ENCODE measurements at places on chromosomes 1 and 21.
A peak's percentile ranks its signal among the peaks of the same experiment; 100 is the strongest.

DNA sequence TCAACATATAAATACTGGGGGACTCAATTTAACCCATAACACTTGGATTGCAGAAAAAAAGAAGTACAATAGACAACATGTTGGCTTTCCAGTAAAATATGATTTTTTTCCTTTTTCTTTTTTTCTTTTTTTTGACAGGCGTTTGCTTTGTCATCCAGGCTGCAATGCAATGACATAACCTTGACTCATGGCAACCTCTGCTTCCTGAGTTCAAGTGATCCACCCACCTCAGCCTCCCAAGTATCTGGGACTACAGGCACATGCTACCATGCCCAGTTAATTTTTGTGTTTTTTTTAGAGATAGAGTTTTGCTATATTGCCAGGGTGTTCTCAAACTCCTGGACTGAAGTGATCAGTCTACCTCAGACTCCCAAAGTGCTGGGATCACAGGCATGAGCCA lies 1512.0 kb upstream of the PRMT6 start:
- no peak for DNase-seq

- DNase-seq, result peak; percentile 51
Measured at GRCh38 chr1:235270625-235271024, 57.4 kb downstream of the ARID4B start.

GRCh38 chr1:56098946-56099345 lies 480.4 kb downstream of the PLPP3 start:
- DNase-seq, result peak; percentile 3

DNA sequence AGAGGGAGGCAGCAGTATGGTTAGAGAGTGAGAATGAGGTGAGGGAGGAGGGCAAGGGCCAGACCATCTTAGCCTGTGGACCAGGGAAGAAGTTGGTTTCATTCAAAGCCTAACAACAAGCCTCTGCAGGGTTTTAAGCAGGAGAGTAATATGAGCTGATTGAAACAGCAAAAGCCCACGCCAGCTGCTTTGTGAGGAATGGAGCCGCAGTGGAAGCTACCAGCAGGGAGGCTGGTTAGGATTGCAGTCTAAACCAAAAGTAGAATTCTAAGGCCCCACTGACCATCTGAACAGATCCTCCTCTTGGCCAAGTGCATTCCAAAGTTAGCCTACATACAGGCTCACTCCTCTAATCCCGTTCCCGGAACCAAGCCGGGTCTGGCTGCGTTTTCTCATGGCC lies 44.8 kb downstream of the OLFML3 start:
- no peak for DNase-seq

DNA sequence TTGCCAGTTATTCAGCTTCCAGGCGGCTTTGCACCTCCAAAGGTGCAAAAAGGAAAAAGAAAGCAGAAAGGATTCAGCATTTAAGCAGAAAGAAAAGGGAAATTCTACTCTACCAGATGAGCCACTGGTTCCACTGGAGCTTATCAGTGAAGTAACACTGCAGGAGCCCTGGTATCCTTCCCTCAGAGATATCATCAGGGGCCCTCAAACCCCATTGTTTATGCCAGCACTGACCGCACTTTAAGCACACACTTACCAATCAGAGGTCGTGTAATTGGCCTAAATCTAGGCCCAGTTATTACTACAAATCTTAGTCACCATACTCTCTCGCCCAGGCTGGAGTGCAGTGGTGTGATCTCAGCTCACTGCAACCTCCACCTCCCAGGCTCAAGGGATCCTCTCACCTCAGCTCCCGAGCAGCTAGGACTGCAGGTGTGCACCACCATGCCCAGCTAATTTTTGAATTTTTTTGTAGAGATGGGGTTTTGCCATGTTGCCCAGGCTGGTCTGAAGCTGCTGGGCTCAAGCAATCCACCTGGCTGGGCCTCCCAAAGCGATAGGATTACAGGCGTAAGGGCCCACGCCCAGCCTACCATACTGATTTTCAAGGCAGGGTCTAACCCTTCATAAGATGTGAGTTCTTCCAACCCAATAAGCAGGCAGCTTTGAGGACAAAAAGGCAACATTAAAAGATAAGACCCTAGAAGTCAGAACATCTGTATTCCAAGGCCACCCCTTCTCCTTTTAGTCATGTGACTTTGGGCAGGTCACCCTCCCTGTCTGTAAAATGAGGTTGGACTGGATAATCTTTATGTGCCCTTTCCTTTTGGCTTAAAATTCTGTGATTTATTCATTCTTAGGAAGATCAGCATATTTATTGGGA lies 125.3 kb downstream of the SYT2 start:
- no peak for DNase-seq

DNA sequence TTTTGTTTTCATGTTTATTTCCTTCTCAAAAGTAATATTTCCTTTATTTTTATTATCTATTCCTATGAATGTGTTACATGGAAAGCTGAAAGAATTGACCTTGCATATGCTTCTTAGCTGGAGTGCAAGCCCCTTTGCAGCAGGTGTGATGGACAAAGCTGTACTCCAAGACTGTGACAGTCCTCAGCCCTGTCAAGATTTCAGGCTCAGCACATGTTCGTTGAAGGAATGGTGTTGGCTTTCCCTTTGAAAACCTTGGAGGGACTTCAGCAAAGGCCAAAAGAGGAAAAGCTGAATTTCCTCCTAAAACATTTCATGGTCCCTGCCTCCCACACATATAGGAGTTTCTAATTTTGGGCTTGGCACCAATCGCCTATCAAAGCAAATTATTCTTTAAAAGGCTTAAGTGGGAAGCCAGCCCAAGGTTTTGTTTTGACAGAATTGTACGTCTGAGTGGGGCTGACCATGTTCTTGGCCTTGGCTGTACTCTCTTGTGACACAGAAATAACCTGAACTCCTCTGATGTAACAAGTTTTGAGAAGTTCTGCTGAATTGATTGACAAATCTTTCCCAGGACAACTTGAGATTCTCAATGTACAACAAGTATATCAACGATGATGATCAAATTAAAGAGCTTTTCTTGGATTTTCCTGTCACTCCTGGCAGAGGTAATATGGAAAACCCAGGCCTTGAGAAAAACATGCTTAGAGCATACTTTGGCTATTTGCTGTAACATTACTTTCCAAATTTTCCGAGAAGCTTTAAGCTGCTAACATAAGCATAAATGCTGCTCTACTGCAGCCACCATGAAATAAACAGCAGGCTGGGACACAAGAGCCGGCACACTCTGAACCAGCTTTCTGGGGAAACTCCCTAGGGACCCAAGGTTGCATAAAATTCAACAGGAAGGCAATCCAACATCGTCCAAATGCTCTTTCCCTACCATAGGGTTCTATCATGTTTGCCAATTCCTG lies 135.7 kb upstream of the ZNF648 start:
- no peak for DNase-seq

GRCh38 chr1:94602316-94602715 lies 60.8 kb upstream of the F3 start:
- DNase-seq, result peak; percentile 74

DNA sequence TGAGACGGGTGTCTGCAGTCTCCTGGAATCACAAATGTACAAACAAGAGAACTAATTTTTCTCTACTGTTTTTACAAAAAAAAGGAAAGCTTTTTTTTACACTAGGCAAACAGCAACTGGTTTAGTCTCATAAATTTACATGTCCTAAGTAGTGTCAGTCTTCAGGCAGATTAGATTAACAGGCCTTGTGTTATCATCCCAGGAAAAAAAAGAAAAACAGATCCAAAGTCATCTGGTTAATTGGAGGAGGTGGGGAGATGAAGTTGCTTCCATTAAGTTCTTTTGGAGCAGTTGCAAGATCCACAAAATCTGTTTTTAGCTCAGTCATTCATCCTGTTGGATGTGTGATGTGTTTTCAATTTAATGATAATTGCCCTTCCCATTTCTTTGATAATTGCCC lies 363.5 kb upstream of the ADGRL2 start:
- no peak for DNase-seq

- DNase-seq, result no peak
Measured at GRCh38 chr1:93937997-93938396, 28.8 kb upstream of the GCLM start.

DNA sequence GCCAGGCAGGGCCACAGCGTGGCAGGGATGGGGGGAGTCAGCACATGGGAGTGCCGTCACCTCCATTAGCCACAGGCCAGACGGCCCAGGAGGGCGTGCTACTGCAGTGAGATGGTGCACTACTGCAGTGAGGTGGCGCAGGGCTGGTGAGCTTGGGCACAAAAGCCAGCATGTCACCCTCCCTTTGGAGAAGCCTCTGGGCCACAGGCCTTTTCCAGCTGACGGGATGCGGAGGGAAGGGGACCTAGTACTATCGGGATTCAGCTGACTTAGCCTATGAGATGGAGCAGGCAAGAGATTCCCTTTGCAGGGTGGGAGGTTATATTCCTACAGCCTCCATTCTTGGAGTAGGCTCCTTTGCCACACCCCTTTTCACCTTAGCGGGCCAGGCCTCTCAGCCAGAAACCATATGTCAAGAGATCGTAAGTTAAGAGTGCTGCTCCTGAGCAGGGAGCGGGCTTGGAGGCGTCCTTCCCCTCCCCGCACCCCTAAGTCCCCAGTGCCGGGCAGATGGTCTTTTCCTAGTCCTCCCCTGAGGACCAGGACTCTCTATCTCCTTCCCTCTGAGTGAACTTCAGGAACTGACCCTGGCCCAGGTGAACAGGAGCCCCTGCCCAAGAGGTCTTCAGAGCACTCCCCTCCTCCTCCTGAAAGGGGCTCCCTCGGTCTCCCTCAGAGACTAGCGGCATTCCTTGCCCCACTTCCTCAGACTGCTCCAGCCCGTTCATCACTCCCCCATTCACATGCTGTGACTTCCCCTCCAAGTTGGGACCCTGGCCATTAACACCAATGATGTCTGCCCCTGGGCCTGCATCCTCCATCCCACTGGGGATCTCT lies 8.2 kb downstream of the NES start:
- no peak for DNase-seq

DNA sequence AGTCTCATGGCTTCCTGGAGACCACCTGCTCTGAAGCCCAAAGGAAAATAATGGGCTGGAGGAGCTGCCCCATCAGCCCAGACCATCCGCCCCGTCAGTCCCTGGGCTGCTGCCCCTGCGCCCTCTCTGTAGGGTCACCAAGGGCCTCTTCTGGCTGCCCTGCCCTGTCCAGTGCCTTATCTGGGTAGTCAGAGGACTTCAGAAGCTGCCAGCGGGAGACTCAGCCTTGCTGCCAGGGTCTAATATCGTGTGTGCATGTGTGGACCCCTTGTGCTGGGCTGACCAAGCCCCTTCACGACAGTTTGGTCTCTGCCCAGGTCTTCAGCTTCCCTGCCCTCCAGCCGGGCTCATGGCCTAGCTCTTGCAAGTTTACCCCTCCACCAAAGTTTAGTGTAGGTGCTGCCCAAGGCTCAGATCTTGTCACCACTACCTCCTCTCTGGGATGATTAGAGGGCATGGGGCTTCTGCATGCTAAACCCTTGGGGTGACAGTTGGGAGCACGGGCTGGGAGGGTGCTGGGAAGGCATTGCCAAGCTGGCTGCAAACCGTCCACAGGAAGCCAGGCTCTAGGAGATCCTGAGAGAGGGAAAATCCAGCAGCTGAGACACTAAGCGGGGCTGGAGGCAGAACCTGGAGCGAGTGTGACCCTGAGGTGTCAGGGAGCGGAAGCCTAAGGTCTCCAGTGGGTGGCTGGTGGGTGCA lies 20.6 kb downstream of the NENF start:
- no peak for DNase-seq

DNA sequence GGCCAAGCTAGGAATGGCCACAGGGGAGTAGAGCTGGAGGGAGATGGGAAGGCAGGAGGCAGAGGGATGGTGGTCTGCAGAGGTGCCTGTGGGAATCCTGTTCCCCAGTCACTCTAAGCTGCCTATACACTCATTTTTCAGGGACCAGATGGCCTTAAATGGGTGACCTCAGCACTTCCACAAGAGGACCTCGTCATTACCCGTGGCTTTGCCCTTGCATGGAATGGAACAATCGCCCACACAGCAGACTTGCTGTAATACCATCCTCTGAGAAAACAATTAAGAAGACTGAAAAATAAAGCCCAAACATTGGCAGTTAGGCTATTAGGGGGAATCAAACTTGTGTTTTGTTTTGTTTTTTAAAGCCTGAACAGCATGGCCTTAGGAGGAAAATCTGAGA lies 12.9 kb upstream of the TNN start:
- DNase-seq, result peak; percentile 21

DNA sequence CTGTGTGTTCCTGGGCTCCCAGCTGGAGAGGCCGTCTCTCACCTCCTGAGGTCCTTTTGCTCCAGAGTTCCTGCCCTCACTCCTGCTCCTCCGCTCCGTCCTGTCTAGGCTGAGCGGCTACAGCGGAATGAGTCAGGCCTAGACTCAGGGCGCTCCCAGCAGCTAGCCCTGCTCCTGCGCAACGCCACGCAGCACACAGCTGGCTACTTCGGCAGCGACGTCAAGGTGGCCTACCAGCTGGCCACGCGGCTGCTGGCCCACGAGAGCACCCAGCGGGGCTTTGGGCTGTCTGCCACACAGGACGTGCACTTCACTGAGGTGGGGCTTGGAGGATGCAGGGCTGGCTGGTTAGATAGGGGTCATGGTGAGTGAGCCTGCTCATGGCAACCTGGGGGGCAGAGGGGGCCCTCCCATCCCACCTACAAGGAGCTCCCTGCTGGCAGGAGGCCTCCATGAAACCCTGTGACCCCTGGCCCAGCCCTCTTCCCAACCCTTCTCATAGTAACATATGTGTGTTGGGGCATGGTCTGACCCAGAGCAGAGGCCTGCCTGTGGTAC lies 15.1 kb downstream of the PSRC1 start:
- no peak for DNase-seq

DNA sequence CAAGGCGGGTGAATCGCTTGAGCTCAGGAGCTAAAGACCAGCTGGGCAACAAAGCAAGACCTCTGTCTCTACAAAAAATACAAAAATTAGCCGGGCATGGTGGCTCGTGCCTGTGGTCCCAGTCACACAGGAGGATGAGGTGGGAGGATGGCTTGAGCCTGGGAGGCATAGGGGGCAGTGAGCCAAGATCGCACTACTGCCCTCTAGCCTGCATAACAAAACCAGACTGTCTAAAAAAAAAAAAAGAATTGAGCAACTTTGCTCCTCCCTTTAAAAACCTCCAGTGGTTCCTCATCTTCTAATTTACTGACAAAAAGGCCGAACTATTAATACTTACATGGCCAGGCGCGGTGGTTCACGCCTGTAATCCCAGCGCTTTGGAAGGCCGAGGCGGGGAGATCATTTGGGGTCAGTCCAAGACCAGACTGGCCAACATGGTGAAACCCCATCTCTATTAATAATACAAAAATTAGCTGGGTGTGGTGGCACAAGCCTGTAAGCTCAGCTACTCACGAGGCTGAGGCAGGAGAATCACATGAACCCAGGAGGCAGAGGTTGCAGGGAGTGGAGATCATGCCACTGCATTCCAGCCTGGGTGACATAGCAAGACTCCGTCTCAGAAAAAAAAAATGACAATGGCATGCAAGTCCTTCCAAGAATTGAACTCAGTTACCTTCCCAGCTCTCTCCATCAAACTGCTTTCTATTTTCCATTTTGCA lies 4.4 kb downstream of the ACBD3 start:
- DNase-seq, result peak; percentile 74

Data from suppressor macrophage treated with lipopolysaccharide for 4 hours (primary cell).